SHP77 treated with DMSO at 0.1 percent for 48 hours (cell line): ENCODE measurements at places on chromosomes 5 and 9.
A peak's percentile ranks its signal among the peaks of the same experiment; 100 is the strongest.

- DNase-seq, result no peak
These were observed 1808.8 kb upstream of the ACO1 start for GRCh38 chr9:30575691-30576090.

DNA sequence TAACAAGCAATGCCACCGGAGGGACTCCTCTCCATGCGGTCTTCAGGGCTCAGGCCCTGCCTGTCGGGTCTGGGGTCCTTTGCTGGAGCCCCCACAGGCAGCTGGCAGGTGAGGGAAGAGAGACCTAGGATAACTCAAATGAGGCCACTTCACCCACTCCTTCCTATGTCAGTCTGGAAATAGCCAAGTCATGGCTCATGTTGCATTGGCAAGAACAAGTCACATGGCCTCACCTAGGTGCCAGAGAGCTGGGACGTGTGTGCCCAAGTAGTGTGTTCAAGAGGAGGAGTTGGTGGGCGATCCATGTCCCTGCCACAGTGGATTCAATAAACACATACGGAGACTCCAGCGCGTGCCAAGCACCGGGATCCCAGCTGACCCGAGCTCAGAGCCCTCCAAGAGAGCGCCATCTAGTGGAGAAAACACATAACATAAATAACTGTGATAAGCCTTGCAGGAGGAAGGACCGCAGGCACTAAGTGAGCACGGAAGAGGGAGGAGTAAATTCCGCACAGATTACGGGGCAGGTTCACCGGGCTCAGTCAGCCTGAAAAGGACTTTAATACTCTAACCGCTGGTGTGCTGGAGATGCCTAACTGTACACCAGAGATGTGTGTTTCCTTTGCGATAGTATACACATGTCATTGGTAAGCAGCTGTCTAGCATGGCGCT lies 580.8 kb downstream of the CCDC171 start:
- DNase-seq, result peak; percentile 85

DNA sequence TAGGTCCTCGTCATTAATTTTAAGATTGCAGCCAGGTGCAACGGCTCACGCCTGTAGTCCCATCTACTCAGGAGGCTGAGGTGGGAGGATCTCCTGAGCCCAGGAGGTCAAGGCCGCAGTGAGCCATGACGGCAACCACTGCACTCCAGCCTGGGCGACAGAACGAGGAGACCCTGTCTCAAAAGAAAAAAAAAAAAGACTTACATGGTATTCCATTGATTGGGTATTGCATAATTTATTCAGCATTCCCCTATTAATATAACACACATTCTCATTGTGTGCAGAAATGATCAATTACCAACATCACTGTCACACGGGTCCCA lies 62.9 kb downstream of the DUSP1 start:
- no peak for DNase-seq

DNA sequence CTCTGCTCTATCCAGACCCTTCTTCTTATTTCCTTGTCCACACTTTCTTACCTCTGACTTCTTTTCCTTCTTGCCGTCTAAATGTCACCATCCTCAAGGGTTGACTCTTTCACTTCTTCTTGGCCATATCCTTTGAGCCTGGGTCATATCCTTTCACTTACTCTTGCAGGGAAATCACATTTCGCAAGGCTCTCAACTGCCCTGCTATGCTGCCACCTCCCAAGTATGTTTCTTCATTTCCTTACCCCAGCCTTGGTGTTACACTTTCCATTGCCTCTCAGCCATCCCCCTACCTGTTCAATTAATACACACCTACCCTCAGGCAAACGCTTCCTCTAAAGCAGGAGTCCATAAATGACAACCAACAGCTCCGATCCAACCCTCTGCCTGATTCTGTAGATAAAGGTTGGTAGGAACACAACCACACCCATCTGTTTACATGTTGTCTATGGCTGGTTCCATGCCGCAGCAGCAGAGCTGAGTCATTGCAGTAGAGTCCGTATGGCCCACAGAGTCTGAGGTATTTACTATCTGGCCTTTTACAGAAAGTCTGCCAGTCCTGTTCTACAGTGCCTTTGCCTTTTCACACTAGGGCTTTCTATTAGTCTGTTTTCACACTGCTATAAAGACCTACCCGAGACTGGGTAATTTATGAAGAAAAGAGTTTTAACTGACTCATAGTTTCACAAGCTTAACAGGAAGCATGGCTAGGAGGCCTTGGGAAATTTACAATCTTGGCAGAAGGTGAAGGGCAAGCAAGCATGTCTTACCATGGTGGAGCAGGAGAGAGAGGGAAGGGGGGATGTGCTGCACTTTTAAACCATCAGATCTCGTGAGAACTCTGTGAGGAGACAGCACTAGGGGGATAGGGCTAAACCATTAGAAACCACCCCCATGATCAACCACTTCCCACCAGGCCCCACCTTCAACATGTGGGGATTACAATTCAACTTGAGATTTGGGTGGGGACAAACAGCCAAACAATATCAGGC lies 97.9 kb downstream of the SV2C start:
- no peak for DNase-seq

DNA sequence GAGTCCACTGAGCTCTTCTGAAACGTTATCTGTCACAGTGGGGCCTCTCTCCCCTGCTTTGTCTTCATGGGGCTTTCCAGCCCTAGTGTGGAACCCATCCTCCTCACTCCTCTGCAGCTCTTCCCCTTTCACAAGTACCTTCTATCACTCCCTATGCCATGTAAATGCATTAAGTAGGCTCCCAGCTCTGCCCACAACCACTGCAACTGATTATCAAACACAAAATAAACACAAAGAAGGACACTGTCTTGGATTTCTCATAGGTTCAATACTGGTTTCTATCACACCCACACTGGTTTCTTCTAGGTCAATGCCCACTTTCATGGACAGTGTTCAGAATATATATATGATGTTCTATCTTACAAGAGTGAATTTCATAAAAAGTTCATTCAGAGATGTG lies 139.4 kb downstream of the GNAQ start:
- DNase-seq, result no peak

DNA sequence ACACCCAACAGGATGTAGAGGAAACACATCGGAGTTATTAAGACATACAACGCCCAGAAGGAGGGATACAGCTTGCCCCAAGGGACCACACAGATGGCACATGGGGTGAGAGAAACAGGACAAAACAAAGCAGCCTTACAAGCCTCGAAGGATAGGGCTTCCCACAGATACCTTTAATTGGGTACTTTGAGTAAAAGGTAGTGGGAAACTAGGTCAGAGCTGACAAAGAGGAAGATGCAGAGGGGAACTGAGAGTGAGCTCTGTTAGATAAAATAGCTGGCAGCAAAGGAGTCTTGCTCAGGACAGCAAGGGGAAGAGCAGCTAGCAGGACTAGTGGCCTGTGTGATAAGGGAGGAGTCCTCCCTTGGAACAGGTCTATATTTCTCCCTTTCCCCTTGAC lies 48.2 kb downstream of the OTP start:
- no peak for DNase-seq

DNA sequence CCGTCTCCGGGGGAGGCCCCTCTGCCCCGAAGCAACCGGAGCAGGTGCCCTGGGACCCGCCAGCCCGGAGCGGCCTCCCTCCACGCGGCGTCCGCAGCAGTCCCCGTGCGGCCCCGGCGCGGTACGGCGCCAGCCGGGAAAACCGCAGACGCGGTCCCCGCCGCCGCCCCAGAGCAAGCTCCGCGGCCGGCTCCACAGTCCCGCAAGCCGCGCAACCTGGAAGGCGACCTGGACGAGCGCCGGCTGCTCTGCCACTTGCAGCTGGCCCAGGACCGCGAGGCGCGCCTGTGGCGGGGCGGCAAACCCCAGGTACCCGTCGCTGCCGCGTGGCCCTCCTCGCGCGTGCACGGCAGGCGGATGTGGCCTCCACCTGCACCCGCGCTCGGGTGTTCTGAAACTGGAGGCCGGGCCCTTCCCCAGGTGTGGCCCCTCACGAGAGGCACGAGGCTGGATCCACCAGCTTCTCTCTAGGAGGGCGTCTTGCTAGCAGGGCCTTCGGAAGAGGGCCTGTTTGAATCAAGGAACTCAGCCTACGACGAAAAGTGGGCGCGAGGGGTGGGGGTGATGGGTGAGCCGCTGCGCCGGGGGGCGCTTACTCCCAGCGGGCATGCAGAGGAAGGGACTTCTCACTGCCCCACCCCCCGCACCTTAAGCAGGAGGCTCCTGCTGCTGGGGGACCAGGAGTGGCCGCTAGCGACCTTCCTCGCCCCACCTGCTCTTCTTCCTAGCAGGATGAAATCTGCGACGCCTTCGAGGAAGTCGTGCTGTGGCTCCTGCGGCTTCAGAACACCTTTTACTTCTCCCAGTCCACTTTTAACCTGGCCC lies 602 bp downstream of the CCNI2 start:
- DNase-seq, result no peak

- DNase-seq, result no peak
These were observed 68.1 kb upstream of the TAS2R1 start for GRCh38 chr5:9698125-9698826.

DNA sequence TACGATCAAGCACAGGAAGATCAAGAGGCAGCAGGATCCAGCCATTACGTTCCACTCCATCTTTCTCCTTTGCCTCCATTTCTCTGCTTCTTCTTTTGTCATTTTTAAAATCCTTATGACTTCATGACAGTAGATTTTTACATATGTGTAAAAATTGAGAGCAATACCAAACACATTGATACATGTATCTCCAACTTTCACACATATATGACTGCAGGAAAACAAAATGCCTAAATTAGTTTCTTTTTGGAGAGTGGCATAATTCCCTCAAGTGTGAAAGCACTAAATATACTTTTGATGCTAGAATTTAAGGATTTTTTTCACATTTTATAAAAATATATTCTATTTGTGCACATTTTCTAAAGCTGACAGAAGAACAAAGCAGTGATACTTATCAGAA lies 8.6 kb upstream of the ZNF608 start:
- no peak for DNase-seq

DNA sequence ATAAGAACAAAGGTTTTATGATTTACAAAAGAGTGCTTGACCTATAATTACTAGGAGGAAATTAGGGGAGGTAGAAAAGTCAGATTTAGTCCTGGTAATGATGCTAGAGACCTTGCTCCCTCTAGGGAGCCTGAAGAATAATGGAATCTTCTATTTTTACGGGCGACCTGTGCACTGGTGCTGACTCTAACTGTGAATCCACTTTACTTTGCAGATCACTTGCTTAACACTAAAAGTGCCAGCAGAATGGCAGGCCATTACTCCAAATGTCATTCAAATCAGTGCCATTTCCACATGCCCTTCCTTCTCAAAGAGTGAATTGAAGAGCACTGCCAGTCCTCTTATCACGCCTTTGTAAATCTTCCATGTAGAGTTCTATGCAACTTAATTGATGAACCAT lies 359.4 kb upstream of the ARRDC3 start:
- DNase-seq, result no peak

GRCh38 chr5:15844871-15845270 lies 334.7 kb downstream of the MARCHF11 start:
- no peak for DNase-seq

DNA sequence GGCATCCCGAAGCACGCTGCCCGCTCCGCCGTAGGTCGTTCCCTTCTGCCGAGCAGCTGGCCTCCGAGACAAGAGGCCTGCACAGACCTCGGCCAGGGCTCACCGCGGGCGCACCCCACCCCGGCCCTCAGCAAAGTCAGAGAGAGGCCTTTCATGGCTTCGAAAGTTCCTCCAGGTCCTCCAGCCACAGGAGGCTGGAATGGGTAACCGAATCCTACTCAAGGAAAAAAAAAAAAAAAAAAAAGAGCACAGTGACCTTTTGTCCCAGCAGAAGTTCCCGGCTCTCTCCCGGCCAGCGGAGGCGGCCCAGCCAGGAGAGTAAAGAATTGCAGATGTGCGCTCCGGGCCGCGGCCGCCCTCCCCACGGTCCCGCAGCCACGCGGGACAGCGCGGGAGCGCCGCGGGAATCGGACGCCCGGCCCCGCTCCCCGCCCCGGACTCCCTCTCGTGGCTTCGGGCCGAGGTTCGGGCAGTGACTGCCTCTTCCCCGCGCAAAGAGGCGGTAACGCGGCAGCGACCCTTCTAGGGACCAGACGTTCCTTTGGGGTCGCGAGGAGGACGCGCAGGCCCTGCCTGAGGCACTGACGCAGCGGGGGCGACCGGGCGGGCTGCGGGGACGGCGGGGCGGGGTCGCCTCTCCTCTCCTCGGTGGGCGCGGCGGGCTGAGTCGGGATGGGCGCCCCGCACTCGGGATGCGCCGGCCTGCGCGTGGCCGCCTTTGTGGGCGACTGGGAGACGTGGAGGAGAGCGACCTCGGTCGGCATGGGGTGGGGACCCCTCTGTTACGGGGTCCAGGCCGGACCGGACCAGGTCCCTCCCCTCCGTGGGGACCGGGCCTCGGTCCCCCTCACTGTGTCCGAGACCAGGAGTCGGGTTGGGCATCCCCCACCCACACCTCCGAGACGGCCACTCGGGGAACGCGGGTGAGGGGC lies 754 bp downstream of the GFPT2 start:
- no peak for DNase-seq

DNA sequence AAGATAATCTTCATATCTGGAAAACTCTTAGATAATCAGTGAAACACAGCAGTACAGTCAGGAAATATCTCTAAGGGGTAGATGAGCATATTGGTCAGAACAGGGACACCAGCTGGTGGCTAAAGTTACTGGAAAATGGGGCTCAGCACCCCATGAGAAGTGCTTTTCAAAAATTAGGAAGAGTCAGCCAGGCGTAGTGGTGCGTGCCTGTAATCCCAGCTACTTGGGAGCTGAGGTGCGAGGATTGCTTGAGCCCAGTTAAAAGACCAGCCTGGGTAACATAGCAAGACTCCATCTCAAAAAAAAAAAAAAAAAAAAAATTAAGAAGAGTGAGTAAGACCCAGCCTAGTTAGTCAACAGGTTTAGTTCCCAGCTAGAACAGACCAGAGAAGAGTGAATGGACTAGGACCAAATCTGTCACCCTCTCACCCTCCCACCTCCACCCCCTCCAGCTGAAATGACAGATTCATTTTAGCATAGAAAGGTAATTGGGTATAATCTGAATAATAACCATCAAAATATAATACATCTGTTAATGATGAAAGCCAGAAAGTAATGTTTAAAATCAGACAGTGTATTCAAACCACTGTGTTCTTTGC lies 120.9 kb downstream of the CDC42SE2 start:
- DNase-seq, result no peak

DNA sequence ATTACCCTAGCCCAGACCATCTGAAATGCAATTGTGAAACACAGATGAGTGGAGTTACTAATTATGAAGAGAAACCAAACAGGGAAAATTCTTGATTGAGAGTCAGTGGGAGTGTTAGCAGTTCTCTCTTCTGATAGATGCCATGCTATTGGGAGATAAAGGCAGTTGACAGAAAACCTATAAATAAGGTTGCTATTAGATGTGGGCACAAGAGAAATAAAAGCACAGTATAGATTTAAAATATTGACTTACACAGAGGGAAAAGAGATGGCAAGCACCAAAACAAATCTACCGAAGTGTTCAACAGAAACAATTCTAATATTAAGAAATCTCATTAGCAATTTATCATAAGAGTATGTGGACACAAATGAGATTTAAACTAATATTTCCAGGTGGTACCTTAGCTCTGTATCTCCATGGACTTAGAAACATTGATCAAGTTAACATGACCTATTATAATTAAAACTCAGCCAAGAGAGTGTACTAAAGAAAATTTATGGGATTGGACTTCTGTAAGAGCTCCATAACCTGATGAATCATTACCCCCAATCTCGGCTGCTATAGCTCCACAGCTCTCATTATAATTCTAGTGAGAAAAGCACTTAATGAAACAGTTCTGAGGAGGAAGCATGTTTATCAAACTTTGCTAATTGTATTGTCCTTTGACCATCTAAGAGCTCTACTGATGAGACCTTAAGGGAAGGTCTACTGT lies 665.0 kb upstream of the RIOK2 start:
- no peak for DNase-seq
